ENCODE measurements at places on chromosomes 5 and 9.

DNA sequence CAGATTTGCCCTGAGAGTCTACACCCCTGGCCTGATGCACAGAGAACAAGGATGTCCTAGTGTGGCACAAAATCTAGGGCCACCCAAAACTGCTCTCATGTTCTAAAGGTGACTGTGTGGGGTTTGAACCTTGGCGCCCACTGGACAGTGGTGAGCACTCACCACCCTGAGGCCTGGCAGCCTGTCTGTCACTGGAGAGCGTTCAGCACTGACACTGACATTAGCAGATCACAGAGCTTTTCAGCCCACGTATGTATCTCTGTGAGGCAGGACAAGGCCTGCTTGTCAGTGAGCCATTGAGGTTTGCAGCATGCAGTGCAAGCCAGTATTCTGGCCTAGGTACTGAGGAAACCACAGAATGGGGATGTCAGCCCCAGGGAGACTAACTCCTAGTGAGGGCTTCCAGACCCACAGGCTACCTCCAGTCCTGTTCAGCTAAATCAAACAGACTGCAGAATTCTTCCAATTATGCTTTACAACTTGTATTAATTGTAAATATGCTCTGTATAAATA, 38.9 kb upstream of the SLC2A8 start:
- no peak for DNase-seq

- no peak for DNase-seq
These were observed 6.8 kb upstream of the TIFAB start for GRCh38 chr5:135458921-135459331.

DNA sequence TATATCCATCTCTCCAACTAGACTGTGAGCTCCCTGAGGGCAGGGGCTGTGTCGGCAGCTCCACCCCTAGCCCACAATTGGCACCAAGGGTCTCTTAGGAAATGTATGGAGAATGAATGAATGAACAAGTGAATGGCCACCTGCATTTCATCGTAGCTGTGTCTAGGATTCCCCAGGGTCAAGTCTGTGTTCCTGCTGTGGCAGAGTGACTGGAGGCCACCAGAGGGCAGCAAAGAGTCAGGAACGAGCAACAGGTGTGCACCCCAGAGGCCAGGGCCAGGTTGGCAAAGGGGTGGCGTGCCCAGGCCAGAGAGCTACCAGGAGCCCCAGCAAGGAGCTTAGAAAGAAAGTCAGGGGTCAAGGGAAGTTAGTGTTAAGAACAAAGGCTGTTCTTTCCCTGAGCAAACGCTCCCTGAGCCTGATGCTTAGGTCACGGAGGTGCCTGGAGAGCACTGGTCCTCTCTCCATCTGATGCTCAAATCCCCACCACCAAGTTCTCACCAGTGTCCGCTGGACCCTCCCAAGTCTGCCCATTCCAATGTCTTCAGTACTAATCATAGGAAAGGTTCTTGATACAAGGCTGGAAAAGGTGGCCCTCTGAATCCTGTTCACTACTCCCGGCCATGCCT, 160.7 kb downstream of the PAX5 start:
- DNase-seq, result peak; percentile 86

DNA sequence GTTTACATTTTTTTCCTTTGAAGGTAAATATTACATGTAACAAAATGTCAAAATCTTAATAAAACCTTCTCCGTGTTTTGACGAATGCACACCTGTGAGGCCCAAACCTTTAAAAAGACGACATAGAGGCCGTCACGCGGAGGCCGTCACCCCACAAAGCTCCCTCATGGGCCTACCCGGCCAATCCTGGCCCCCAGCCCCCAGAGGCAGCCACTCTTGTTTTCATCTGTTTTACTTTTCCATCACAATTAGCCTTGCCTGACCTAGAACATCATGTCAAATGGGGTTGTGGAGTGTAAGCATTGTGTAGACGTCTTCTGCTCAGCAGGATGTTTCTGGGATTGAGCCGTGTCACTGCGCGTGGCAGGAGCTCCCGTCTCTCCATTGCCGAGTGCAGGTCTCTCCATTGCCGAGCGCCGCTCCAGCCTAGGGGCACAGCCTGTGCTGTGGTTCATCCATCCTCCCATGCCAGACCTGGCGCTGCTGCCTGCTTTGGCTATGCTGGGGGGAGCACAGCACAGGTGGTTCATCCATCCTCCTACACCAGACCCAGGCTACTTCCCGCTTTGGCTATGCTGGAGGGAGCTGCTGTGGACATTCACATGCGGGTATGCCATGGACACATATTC, 52.2 kb upstream of the IRX4 start:
- DNase-seq, result no peak

- no peak for DNase-seq
These were observed 22.3 kb upstream of the RNF130 start for GRCh38 chr5:180093651-180094382.

GRCh38 chr9:137960496-137960895, 82.9 kb downstream of the CACNA1B start:
- peak; percentile 15 for DNase-seq

DNA sequence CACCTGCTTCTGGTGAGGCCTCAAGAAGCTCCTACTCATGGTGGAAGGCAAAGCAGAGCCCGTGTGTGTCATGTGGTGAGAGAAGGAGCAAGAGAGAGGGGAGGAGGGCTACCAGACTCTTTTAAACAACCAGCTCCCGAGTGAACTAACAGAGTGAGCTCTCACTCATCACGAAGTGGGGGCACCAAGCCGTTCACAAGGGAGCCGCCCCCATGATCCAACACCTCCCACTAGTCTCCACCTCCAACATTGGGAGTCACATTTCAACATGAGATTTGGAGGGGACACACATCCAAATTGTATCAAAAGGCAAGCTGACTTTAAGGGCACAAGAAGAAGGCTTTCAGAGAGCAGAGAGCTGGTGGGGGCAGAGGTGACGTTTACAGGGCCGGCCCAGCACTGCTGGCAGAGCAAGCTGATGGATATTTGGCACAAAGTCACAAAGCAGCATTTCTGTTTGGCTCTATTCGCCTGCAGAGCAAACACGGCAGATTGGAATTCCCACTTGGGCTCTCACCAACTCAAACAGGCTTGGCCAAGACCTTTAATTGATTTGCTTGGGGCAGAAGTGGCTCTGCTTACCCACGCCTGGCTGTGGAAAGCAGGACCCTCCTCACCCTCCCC, 20.0 kb downstream of the PITX1 start:
- no peak for DNase-seq

DNA sequence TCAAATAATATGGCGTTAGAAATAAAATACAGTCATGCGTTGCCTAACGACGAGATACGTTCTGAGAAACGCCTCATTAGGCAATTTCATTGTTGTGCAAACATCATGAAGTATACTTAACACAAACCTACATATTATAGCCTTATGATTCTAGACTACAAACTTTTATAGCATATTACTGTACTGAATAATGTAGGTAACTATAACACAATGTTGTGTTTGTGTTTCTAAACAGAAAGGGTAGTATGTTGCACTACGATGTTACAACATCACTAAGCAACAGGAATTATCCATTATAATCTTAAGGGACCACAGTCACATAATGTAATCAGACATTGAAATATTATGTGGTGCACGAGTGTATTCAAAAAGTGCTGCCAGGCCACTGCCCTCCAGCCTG, 3.0 kb upstream of the SMC2 start:
- DNase-seq, result no peak

DNA sequence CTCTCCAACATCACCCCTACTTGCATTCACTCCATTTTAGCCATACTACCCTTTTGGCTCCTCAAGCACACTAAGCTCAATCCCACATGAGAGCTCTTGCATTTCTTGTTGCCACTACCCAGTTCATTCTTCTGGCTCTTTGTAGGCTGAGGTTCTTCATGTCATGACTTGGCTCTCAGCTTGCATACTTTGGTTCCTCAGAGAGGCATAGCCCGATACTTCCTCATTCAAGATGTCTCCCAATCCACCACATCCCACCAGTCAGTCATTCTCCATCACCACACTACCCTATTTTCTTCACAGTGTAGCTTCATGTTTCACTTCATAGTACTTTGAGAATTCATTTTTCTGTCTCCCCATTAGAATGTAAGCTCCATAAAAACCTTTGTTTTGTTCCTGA, 116.7 kb downstream of the NR6A1 start:
- DNase-seq, result no peak

DNA sequence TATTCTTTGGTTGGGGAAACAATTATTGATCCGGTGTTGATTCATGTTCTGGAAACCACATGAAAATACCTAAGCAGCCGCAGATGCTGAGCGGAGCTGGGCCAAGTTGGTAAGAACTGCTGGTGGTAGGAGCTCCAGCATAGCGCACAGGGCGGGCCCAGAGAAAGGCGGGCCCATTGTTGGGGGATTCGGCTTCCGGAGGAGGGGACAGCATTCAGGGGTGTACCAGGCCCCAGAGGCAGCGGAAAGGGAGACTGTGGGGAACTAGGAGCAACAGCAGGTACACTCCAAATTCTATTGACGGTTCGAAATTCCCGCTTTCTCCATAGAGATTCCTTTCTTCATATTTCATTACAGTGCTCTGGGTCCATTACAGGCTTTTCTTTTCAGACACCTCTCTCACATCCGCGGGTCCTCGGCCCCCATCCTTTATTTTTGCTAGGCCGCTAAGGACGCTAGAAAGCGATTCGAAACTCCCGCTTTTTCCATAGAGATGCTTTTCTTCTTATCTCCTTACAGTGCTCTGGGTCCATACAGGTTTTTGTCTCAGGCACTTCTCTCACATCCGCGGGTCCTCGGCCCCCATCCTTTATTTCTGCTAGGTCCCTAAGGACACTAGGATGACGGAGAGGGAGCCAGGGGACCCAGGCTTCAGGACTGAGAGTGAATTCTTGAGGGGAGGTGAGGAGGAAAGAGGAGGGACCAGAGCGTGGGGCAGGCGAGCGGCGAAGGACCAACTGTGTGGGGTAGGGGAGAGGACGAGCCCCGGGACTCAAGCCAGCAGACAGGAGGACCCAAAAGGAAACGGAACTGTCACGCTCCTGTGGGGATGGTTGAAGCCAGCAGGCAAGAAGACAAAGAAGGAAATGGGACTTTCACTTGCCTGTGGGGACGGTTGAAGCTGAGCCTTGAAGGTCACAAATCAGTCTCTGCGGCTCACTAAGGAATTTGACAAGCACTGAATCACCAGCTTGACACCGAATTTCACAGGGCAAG, at the start of gene CCDC152:
CCDC152 (plus strand) TSS at position 213 of the 996 bp plus-strand sequence. CDS start 2,304 bp downstream, outside the sequence.
- DNase-seq, result peak; percentile 74

GRCh38 chr5:156540491-156540890, 213.5 kb downstream of the SGCD start:
- DNase-seq, result no peak

- DNase-seq, result no peak
These were observed 45.5 kb downstream of the SPOCK1 start for GRCh38 chr5:137453483-137454080.

- no peak for DNase-seq
These were observed 9.0 kb upstream of the CATSPER3 start for GRCh38 chr5:134958755-134959154.

DNA sequence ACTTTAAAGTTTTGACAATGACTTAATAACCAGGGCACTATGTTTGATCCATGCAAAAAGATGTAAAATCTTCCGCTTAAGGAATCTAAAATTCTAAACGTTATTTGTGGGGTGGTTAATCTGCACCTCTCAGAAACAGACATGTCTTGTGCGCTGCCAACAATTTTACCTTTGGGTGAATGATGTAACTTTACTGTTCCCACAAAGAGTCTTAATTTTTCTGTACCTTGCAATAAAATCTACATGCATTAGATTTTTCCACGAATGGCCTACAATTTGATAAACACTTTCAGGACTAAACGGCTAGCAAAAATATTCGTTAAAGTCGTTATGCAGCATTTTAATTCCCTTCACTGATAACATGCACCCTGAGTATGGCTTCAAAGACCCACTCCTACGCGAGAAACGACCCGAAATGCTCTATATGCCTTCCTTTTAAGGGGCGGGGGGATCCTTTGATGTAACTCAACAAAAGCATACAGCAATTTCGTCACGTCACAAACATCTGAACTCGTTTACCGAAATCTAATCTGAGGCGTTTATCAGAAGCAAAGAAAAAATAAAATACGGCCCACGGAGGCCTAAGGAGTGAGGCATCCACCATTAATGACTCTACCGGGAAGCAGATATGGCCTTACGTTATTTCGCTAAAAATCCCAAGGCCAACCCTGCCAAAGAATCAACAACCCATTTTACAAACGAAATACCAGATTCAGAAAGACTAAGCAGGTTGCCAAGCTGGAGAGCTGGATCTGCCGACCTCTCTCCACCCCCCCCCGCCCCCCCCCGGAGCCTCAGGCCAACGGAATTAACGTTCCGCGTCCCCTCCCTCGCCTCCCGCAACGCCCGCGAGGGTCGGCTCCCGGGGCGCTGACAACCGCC, 621 bp downstream of the AK6 start:
- DNase-seq, result peak; percentile 37

DNA sequence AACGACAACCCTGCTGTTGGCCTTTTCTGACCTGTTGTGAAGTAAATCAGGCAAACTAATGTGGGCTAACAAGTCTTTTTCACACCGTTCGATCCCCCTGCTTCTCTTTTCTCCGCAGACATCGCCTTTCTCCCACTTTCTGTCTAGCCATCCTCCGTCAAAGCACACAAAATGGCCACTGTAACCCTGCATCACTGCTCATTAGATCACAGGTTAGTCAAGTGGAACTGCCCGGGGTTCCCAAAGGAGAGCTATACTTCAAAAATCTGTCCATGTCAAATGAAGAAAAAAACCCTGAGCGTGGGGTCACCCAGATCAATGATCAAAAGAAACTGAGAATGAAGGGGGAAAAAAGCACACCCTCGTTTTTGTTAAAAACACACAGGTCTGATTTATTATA, 212.1 kb downstream of the ARL15 start:
- DNase-seq, result no peak

DNA sequence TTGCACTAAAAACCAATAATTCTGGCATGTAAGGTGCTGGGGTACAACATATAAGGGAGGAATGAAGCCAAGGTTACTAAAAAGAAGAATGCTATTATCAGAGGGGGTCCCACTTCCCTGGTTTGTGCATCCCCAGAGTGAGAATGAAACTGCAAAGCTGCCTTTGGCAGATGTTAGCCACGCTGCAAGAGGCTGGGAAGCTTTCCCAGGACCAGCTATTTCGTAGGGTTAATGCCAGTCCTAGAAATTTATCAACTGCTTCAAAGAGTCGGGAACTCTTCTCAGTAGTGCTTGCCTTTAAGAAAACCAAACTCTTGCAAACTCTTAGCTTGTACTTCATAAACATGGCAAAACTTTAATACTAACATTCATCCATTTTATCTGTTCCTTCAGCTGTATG, 87.5 kb upstream of the NR5A1 start:
- DNase-seq, result no peak

- DNase-seq, result no peak
These were observed 31.1 kb downstream of the MRPS27 start for GRCh38 chr5:72288924-72289323.

DNA sequence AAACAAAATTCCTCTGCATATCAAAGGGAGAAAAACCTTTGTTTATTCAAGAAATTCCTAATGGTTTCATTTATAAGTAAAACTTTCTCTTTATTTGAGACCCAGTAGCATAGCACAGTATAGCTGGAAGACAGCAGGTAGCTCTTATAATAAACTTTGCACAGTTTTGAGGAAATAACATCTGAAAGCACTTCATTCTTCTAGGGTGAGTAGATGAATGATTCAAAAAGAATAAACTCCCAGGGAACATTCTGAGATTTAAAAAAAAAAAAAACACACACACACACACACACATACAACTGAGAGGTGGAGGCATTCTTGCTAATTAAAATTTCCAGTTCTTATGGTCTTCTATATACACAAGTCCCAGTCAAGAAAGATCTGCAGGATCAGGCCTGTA, 197.3 kb downstream of the BNC2 start:
- no peak for DNase-seq

- DNase-seq, result no peak
These were observed 79.4 kb downstream of the SNX24 start for GRCh38 chr5:122924719-122925395.
